Kidney (tissue), 22 donors: ENCODE measurements at places on chromosomes 5 and 9. TPM values are rescaled to one million over a fixed set of nuclear protein-coding genes. Genes with fewer than 3 reads are reported as not detected.

Gene PDE6A
- 0.03 TPM for total RNA-seq

Gene STK10
- total RNA-seq, result 42.8 TPM

Gene ENTPD2
- total RNA-seq, result 9.3 TPM

Gene C5orf63
- total RNA-seq, result 8.5 TPM

Gene GRIN3A
- 0.03 TPM for total RNA-seq
